ENCODE measurements at places on chromosomes 7 and 10.

DNA sequence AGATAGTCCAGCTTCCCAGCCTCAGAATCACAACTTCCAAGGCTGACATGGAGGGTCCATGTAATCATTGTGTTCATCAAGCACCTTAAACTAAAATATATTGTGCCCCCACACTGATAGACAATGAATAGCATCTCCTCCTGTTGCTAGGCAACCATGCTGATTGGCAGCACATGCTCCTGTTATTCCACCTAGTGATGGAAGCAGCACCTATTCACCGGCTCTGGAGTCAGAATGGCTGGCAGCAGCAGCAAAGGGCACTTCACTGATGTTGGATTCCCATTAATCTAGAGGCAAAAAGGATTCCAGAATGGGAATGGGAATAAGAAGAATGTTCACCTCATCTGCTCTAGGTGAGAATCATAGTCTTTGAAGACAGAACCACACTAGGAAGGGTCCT, 55.0 kb downstream of the RELN start:
- no peak for DNase-seq

DNA sequence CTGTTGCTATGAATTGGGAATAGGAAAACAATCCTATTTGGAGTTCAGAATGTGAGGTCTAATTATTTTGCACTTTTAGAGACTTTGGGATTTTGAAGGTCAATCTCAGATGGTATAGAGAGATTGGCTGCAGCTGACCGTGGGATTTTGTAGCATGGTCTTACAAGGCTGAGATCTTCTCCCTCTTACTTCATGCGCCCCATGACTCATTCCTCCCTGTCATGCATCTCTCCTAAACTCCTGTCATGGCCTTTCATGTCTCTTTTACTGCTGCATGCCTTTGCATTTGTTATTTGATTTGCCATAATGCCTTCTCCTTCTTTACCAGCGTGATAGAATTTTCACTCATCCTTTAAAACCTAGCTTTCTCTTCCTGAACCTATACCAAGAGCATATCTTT, 133.1 kb downstream of the BBS9 start:
- DNase-seq, result peak; percentile 22

- no peak for DNase-seq
Measured at GRCh38 chr10:129604333-129605032, 137.4 kb downstream of the MGMT start.

DNA sequence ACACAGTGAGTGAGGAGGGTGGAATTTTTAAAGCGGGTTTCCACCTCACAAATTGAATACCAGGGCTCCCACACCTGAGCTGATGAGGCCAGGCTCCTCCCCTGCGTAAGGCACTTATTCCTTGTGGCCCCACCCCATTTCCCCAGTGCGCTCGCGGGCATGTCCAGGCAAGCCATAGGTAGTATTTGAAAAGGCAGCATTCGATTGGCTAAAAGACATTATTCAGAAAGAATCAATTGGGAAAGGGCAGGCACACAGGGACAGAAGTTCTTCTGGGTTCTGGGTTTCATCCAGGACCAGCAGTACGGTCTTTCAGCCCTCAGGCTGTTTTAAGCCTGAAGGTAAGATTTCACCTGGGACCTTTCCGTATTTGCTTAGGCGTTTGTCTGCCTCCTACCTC, 222.3 kb downstream of the BBS9 start:
- no peak for DNase-seq

GRCh38 chr7:27419581-27420177, 177.1 kb downstream of the EVX1 start:
- DNase-seq, result peak; percentile 15

GRCh38 chr7:41367967-41368882, 334.7 kb downstream of the INHBA start:
- DNase-seq, result peak; percentile 18

- DNase-seq, result no peak
Measured at GRCh38 chr7:130899071-130899560, 165.1 kb upstream of the KLF14 start.

GRCh38 chr10:108443636-108444035, 1279.1 kb upstream of the SORCS1 start:
- DNase-seq, result no peak

DNA sequence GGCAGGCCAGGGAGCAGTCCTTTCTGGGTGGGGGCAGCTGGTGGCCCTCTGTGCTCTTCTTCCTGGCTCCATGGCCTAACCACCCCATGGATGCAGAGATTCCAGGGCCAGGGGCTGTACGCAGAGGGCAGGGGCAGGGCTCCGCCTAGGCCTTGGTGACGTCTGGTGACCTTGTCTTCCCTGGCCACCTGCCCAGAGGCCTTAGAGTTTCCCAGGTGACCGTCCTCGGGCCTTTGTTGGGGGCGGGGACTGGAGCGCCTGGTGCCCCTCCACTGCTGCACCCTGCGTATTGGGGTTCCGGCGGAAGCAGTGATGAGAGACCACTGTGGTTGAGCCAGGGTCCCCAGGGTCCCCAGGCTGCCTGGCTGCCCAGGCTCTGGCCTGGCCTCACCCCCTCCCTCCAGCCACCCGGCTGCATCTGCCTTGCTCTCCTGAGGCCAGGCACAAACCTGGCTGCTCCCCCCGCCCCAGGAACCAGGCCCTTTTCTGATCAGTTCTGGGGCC, 10.3 kb downstream of the PWWP2B start:
- no peak for DNase-seq

DNA sequence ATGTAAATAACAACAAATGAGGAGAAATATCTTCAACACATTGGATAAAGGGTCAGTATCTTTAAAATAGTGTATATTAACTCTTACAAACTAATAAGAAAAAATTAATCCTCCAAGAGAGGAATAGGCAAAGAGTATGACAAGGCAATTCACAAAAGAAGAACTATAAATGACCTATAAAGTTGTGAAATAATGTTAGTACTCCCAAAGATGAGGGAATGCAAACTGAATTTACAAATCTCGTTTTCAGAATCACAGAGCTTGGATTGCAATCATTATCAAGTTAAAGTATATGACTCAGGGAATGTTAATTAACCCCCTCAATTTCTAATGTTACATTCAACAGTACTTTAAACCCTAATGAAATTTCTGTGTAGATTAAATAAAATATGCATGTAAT, 87.3 kb upstream of the TARP start:
- DNase-seq, result no peak

DNA sequence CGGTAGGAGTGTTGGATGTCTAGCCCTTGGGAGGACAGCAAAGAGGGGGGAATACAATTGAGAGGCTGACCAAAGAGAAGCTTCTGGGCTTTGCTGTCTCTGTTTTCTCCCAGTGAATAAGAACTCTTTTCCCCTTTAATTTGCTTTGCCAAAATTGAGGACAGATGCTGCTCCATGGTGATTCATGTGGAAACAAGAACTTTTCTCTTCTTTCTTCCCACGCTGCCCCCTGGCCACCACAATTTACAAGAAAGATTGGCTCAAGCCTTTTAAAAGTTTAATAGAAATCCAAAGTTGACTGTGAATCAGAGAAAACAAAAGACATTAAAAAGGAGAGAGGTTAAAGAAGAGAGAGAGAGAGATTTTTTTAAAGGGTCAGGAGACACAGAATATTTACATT, 49.0 kb downstream of the PRR15 start:
- peak; percentile 13 for DNase-seq

GRCh38 chr10:37707829-37708578, 149.4 kb downstream of the ZNF248 start:
- no peak for DNase-seq

- peak; percentile 54 for DNase-seq
Measured at GRCh38 chr7:104230606-104231005, 22.8 kb upstream of the ORC5 start.

GRCh38 chr7:3767917-3768777, 467.1 kb downstream of the SDK1 start:
- no peak for DNase-seq
